ENCODE measurements at places on chromosomes 6 and 20.

DNA sequence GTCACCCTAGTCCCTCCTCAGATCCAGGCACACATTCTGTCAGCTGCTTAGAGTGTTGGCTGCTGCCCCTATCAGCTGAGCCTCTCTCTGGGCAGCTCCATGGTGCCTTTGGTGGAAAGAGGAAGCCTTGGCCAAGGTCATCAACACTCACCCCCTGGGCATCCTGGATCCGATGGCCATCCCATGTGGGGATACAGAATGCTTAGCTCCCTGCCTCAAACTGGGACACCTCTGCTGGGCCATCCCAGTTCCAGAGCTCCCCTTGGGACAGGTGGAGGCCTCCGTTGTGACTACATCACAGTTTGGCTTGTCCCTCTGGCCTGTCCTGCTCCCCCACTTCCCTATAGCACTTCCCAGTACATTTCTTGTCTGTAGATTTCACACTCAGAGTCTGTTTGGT lies 45.6 kb downstream of the TOX2 start:
- no peak for DNase-seq

GRCh38 chr6:149271348-149272340 lies 45.9 kb upstream of the TAB2 start:
- DNase-seq = peak; percentile 8

- no peak for DNase-seq
Measured at GRCh38 chr6:99178168-99178567, 171.3 kb downstream of the FAXC start.

DNA sequence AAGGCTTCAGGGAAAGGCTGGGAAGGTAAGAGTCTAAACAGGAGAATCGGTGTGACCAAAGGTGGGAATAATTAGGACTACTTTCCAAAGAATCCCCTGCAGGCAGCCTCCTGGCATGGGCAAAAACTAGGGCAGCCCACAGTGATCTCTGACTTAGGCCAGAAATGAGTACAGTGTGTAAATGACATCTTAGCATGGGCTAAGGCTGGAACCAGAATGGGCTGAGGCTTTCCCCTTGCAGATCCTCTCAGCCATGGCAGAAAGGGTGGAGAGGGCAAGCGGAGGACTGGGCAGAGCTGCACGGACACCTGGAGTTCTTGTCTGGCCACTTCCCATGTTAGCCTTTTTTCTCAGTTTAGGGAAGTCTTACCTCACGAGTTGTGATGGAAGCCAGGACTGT lies 69.9 kb upstream of the FOXQ1 start:
- DNase-seq = no peak

DNA sequence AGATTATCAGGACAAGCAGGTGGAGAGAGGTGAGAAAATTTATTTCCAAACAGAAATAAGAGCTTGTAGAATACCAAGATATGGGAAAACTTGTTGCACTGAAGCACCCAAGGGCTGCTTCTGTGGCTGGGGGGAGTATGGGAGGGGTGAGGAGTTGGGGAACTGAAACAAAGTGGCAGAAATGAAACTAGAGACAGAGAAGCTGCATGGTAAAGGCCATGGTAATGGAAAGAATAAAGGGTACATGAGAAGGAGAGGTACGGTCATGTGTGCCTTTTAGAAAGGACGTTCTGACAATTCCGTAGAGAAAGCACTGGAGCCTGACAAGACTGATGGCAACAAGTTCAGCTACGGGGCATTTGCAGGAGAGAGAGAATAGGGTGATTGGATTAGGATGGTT lies 51.6 kb upstream of the RIN2 start:
- no peak for DNase-seq

GRCh38 chr20:14861028-14861699 lies 523.8 kb upstream of the FLRT3 start:
- DNase-seq = no peak
